ENCODE measurements at places on chromosomes 12 and 14. TPM values are rescaled to one million over a fixed set of nuclear protein-coding genes. Genes with fewer than 3 reads are reported as not detected.

The CPNE6 gene
- total RNA-seq = not detected

The SPTSSA gene
- 25.2 TPM for total RNA-seq

The SAMD15 gene
- total RNA-seq = 2.2 TPM

The ACOT6 gene
- not detected for total RNA-seq
